ENCODE measurements at places on chromosomes 6 and 20. TPM values are rescaled to one million over a fixed set of nuclear protein-coding genes. Genes with fewer than 3 reads are reported as not detected.

The GRM1 gene
- total RNA-seq = 0.06 TPM

The STMND1 gene
- total RNA-seq = not detected

The PBOV1 gene
- not detected for total RNA-seq

The GRIK2 gene
- total RNA-seq = 12.6 TPM

The LRFN2 gene
- total RNA-seq = not detected

The RBM24 gene
- 121 TPM for total RNA-seq

The GABRR1 gene
- total RNA-seq = not detected

Data from left cardiac atrium (tissue), 4 donors.